Right ventricle myocardium inferior (tissue), 1 donor: ENCODE measurements at places on chromosomes 2 and 18.

- DNase-seq, result no peak
Measured at GRCh38 chr18:31553800-31554199, 37.9 kb upstream of the TTR start.

- DNase-seq, result no peak
Measured at GRCh38 chr2:200172521-200172920, 134.0 kb upstream of the SPATS2L start.

- no peak for DNase-seq
Measured at GRCh38 chr2:39266916-39267434, 23.2 kb upstream of the CDKL4 start.

DNA sequence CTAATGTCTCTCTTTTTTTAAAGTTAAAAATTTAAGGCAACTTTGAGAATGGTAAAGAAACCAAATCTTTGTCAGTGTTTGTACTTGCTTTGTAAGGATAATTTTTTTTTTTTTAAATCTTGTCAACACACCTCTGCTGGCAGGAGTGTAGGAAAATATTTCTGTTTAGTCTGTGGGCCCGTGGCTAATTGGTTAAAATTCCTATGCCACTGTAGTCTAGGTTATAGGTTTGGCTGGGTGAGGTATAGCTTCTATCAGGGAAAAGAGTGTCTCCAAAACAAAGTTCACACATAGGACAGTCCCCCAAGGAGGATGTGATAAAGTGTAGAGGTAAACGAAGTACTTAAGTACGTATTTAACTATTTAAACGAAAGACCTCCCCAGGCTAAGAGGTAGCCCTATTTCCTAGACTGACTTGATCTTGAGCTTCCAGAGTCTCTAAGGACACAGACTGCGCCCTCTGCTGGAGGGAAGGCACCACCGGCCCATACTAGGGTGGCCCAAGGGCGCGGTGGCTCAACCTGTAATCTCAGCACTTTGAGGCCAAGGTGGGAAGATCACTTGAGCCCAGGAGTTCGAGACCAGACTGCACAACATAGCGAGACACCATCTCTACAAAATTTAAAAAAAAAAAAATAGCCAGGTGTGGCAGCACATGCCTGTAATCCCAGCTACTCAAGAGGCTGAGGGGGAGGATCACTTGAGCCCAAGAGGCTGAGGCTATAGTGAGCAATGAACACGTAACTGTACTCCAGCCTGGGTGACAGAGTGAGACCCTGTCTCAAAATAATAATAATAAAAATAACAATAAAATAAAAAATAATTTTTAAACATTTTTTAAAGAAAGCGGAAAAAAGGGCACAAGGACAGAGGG lies 8.9 kb downstream of the TEX44 start:
- DNase-seq, result peak; percentile 92

- DNase-seq, result no peak
Measured at GRCh38 chr2:81895620-81896250, 1591.2 kb upstream of the LRRTM1 start.

DNA sequence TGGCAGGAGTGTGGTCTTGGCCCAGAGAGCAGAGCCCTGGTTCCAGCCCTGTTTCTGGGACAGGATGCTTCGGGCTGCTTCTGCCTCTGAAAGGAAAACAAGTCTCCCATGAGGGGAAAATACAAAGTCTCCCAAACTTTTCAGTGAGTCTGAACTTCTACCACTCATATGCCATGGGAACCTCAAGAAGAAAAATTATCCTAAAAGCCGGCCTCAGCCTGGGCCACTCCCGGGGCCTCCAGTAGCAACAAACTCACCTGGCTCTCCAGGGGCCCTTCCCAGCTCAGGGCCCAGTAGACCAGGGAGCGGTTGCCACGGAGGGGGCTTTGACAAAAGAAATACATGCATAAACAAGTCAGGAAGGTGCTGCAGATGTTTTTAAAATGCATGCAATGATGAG lies 289.2 kb upstream of the HDAC4 start:
- DNase-seq, result no peak

- DNase-seq, result peak; percentile 72
Measured at GRCh38 chr18:45562567-45563479, 52.5 kb upstream of the SLC14A2 start.

- no peak for DNase-seq
Measured at GRCh38 chr2:241324775-241325174, 9.1 kb downstream of the SEPTIN2 start.
